ENCODE measurements at places on chromosomes 6 and 20.

DNA sequence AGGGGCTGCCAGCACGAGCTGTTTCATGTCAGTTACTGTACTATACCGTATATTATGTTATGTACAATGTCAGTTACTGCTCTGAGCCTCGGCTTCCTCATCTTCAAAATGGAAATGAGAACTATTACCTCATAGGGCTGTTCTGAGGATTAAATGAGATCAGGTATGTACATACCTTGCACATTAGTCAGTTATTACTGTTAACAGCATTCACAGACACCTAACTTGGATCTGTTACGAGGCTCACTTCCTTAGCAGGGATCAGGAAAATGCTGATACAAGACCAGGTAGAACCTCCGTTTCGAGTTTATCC, 69.7 kb upstream of the TBC1D7 start:
- DNase-seq, result no peak

DNA sequence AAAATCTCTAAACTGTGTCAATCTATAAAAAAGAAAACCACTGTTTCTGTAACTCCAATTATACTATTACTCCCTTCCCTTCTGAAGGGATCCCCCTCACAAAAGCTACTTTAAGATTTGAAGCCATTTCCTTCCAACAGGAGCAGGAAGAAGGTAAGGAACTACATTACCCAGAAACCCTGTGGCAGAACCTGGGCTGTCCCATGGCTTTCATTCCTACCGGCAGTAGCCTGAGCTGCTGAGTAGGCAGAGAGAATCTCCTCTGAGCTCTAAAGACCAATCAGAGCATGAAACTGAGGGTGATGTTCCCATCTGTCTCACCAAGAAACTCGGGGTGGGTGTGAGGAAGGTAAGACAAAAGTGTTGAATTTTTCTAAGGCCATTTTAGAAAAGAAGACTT, 108.0 kb upstream of the LRFN2 start:
- no peak for DNase-seq

- no peak for DNase-seq
These were observed 1.4 kb downstream of the CYB5R4 start for GRCh38 chr6:83860782-83861495.

GRCh38 chr6:11341303-11341702, 108.8 kb upstream of the NEDD9 start:
- DNase-seq, result no peak

- DNase-seq, result no peak
These were observed 12.1 kb downstream of the NRSN2 start for GRCh38 chr20:358891-359555.

DNA sequence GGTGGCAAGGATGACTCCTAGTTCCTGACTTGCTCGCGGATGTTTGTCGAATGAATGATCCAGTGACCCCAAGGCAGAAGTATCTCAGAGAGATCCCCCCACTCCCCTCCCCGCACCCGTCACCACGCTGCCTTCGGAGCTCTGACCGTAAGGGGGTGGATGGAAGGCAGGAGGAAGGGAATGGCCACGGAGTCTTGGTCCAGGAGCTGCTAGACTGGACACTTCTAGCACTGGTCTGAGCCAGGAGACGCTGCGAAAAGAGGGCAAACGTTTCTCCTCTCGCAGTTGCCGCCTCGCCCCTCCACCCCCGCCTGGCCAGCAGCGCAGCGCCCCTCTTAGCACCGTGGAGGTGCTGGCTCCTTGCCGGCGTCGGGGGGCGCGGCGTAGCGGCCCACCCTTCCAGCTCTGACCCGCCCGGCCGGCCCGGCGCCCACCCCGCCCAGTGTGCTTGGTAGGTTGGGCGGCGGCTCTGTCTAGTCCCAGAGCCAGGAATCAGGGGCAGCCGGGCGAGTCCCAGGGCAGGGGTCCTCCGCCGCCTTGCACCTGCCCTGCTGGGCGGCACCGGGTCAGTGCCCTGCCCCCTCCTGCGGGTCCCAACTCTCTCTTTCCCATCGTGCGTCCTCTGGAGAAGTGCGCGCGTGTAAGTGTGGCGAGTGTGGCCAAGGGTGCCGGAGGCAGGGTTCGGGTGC, 2.4 kb upstream of the DBNDD2 start:
- no peak for DNase-seq

DNA sequence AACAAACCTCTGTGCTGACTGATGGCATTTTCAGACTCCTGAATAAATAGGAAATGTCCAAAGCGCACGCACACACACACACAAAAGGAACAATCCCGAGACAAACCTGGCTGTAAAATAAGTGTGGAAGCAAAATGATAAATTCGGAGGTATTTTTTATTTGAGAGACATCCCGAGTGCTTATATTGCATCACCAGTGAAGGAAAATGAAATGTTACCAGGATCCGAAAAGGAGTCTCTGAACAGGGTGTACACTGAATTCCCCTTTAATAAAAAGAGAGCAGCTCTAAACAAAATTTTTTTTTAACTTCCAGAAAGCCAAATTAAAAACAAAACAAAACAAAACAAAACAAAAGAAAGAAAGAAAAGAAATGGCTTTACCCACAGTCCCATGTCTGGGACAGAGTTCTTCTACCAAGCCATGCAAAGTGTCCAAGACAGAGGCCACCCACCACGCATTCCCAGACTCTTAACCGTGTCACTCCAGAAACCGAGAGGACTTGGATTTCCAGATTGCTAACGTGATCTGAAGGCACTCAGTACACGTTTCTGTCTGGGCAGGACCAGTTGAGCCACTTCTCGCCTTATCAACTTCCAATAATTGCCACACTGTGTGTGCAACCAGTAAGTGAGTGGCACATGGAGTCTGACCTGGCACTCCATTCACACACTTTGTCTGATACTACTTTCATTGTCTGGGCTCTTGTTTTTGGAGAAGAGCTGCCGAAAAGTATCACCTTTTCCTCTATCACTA, 817 bp downstream of the ME1 start:
- DNase-seq, result peak; percentile 39

- no peak for DNase-seq
These were observed 1.8 kb downstream of the GRIK2 start for GRCh38 chr6:101395345-101395744.

DNA sequence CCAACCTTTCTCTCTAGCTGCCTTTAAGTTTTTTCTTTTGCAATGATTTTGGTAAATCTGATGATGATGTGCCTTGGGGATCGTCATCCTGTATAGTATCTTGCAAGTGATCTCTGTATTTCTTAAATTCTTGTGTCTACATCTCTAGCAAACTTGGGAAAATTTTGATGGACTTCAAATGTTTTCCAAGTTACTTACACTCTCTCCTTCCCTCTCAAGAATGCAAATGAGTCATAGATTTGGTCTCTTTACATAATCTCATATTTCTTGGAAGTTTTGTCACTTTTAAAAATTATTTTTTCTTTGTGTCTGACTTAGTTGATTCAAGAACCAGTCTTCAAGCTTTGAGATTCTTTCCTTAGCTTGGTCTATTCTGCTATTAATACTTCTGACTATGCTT, 176.4 kb downstream of the TBC1D32 start:
- DNase-seq, result no peak

- DNase-seq, result no peak
These were observed 106.0 kb upstream of the AFDN start for GRCh38 chr6:167720456-167721285.

- no peak for DNase-seq
These were observed 66.7 kb downstream of the GCNT2 start for GRCh38 chr6:10587656-10588406.

GRCh38 chr6:73985891-73986290, 289.9 kb downstream of the CD109 start:
- DNase-seq, result no peak

DNA sequence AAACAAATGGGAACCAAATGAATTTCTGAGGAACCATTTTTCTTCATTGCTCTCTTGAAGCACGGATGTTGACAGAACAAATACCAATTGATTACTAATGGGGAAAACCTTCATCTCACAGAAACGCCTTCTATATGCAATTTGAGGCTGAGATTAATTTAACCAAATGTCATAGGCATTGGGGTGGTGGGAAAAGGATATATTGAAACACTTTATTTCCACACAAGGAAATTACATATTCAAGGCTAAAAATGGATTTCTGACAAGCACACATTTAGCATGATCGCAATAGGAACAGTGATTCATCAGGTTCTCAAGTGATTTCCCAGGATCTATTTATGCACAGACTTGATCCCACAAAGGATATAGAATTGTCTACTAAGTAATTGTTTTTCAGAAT, 88.9 kb downstream of the COL12A1 start:
- DNase-seq, result no peak

DNA sequence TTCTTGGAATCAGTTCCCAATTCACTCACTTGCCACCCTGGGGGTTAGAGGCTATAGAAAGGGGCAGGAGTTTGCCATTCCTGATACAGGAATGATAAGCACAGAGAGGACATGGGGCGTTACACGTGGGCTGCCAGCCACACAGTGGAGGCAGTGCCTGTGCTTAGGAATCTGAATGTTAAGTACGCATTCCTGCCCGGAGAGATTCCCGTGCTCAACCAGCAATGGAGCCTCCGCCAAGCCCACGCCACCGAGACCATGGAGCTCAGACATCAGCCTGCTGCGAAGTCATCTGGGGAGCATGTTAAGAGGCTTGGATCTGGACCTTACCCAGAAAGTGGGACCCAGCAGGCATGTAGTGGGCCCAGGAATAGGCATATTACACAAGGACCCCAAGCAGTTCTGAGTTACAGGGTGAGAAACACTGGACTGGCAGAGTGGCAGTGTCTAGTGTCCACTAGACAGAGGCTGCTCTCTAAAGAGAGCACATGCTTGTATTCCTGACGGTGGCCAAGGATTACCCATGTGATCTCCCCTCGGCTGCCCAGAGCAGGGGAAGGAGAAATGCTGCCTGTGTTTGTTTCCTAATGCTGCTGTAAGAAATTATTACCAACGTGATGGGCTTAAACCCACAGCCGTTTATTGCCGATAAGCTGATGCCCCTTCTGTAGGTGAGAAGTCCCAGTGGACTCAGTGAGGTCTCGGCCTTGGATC, 138.2 kb downstream of the BMP7 start:
- no peak for DNase-seq

GRCh38 chr6:53718597-53719460, 53.3 kb upstream of the KLHL31 start:
- DNase-seq, result peak; percentile 57

DNA sequence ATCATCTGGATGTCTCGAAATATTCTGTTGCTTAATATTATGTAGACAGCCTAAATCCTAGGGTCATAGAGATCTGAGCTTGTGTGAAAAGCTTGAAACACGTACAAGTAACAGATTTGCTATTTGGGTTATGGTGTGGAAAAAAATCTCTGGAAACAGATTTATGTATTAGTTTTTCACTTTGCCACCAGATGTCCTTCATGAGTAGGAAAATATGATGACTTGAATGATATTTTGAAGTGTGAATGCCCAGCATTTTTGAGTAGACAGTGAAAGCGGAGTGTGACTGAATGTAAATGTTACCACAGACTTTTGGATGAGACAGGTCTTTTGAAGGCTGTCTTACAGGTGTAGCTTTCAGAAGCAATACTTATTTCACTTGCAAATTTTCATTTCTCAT, 4.2 kb upstream of the BMP6 start:
- no peak for DNase-seq

GRCh38 chr6:8731874-8732273, 296.5 kb upstream of the SLC35B3 start:
- DNase-seq, result no peak

DNA sequence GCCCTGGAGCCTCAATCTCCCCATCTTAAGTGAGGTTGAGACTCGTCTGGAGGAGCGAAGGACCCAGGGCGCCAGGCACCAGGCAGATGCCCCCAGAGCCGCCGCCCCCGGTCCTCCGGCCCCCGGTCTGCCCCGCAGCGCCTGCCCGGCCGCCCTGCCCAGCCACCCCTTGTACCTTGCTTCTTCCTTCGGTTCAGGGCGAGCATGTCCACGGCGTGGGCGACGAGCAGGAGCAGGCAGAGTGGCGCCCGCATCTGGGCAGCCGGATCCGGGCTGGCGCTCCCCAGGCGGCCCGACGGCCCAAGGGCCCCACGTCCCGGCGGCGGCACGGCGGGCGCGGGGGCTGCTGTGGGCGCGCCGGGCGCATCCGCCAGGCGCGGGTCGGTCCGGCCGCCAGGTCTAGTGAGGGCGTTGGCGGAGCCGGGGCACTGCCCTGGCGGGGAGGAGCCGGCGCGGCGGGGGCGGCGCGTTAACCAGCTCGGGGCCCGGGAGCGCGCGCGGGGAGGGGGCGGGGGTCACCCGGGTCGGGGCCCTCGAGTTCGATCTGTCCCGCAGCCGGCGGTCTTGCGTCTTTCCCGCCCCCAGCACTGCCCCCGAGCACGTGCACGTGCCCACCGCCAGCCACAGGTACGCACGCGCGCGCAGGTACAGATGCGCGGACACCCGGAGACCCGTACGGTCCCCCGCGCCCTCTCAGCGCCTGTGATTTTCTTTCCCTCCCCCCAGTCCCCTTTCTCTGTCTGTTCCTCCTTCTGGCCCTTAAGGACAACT, at the start of gene RSPO4:
RSPO4 (minus strand) TSS at position 401 of the 771 bp plus-strand sequence; CDS start at position 254, 147 bp downstream.
- no peak for DNase-seq

DNA sequence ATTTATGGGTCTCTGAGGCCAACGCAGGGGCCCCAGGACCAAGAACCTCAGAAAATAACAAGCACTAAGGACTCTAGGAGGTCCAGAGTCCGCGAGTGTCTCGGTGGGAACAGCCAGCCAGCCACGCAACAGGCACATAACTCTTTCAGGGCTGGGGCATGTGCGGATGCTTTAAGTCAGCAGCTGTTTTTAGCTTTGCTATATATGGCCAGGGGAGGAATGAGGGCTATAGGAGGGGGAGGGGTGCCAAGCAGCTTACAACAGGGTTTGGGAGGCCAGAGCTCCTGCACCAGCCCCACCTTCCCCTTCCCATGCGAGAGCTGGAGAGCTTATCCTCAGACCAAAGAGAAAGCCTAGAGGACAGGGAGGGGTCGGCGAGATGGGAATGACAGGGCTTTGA, 6.2 kb downstream of the JPH2 start:
- no peak for DNase-seq

DNA sequence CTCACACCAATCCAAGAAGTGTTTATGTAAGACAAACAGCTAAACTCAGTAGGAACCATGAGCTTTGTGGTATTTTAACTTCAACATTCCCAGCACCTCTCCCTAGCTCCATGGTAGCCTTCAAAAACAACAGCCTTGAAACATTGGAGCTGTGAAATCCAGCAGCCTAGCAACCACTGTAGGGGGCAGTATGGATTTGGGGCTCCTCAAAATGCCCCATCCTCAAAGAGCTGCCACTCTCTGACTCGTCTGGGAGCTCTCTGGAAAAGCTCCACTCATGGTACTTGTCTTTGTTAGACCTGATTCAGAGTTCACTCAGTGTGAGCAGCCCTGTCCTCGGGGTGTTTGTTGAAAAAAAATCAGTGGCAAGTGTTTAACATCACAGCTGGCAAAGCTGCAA, 82.9 kb downstream of the KIF6 start:
- no peak for DNase-seq

- no peak for DNase-seq
These were observed 605 bp downstream of the CDC5L start for GRCh38 chr6:44388135-44388487.

DNA sequence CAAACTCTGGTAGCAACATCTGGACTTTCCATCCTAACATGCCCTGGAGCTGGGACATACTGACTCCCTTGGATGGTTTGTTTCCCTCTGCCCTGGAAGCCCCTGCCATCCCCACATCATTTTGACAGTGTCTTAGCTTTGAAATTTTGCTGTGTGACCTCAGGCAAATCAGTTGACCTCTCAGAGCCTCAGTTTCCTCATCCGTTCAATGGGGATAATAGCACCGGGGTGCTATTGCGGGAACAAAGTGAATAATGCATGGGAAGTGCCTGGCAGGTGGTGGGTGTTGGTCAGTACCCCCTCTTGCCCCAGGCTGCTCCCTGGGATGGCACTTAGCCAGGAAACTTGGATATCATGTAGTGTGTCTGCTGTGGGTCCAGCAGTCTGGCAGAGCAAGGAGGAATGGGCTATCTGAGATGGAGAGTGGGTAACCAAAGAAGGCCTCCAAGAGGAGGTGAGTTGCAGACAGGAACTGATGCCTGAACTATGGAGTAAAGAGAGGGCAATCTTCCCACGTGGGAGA, 88.6 kb downstream of the MRPL14 start:
- no peak for DNase-seq
